ENCODE measurements at places on chromosomes 6 and 20. TPM values are rescaled to one million over a fixed set of nuclear protein-coding genes. Genes with fewer than 3 reads are reported as not detected.

The ADTRP gene
- total RNA-seq = not detected

The HAO1 gene
- total RNA-seq = 0.13 TPM

The ADA gene
- 53.8 TPM for total RNA-seq

The ABHD16B gene
- not detected for total RNA-seq

The CST5 gene
- not detected for total RNA-seq

- no peak for DNase-seq
Measured at GRCh38 chr6:126640356-126640755, 300.4 kb downstream of the CENPW start.

GRCh38 chr6:113318575-113318917 lies 538.6 kb upstream of the MARCKS start:
- no peak for DNase-seq

GRCh38 chr6:37987018-37987417 lies 167.5 kb downstream of the ZFAND3 start:
- DNase-seq = no peak

DNA sequence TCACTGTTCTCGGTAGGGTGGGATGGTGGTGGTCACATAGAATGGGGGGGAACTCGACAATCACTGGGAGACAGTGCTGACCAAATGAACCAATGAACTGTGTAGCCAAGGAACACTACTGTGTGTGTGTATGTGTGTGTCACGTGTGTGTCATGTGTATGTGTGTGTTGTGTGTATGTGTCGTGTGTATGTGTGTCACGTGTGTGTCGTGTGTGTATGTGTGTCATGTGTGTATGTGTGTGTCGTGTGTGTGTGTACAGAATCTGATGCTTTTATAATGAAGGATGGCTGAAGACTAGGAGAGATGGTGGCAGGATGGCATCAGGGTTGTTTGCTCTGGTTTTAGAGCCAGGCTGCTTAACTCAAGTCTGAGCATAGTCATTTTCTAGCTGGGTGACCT lies 99.1 kb upstream of the DUSP22 start:
- no peak for DNase-seq

The C6orf58 gene
- total RNA-seq = not detected

The ACTL10 gene
- not detected for total RNA-seq

- no peak for DNase-seq
Measured at GRCh38 chr20:52684176-52684575, 288.0 kb upstream of the TSHZ2 start.

DNA sequence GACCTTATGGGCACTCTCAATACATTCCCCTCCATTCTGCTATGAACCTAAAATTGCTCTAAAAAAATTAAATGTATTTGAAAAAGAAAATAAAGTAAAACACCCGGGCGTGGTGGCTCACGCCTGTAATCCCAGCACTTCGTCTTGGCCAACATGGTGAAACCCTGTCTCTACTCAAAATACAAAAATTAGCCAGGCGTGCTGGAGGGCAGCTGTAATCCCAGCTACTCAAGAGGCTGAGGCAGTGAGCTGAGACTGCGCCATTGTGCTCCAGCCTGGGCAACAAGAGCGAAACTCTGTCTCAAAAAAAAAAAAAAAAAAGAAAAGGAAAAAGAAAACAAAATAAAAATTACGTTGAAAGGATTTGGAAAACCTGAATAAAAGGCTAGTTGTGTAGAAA lies 60.5 kb downstream of the CD164 start:
- no peak for DNase-seq

The SMLR1 gene
- total RNA-seq = 0.08 TPM

GRCh38 chr6:166929542-166930189 lies 26.7 kb downstream of the RNASET2 start:
- no peak for DNase-seq

The SDCBP2 gene
- 1.8 TPM for total RNA-seq

- DNase-seq = no peak
Measured at GRCh38 chr6:150881911-150882481, 16.5 kb downstream of the MTHFD1L start.

- no peak for DNase-seq
Measured at GRCh38 chr6:53301801-53302537, 46.8 kb downstream of the ELOVL5 start.

GRCh38 chr20:6034134-6034969 lies 19.5 kb downstream of the LRRN4 start:
- no peak for DNase-seq

The RHAG gene
- total RNA-seq = 0.23 TPM

The OPRM1 gene
- total RNA-seq = not detected

DNA sequence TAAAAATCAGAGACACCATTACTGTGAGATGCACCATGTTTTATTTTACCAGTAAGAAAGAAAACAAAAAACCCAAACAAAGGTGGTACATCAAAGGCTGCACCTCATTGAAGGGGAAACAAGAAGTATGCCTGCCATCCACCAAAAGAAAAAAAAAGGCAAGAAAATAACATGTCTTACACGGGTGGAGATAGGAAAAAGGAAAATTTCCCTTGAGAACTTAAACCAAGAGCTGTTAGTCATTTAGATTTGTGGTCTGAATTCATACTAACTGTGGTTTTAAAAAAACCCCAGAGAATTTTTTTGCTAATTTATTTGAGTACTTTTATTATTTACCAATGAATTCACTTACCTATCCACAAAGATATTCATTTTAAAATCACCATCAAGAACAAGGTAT lies 144.0 kb downstream of the LRRC1 start:
- DNase-seq = no peak

- no peak for DNase-seq
Measured at GRCh38 chr6:134936931-134937330, 13.0 kb downstream of the ALDH8A1 start.

The BTNL2 gene
- total RNA-seq = not detected

The RNF114 gene
- 70.0 TPM for total RNA-seq

- no peak for DNase-seq
Measured at GRCh38 chr6:150091476-150091875, 22.6 kb upstream of the ULBP3 start.

DNA sequence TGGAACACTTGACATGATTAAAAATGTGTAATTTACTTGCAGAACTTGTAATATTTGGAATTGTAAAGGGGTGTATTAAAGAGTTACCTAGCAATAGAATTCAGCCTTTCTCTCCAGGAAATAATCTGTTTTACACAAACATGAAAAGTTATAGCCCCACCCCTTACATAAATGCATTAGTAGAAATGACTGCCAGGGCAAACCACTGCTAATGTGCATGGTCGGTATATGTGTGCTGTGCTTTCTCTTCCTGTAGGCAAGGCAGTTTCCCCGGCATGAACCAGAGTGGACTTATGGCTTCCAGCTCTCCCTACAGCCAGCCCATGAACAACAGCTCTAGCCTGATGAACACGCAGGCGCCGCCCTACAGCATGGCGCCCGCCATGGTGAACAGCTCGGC lies 156.5 kb downstream of the TMEM242 start:
- no peak for DNase-seq

The UNC5CL gene
- total RNA-seq = 0.36 TPM

- DNase-seq = no peak
Measured at GRCh38 chr6:34315780-34316179, 67.0 kb upstream of the SMIM29 start.

GRCh38 chr6:7697820-7698623 lies 27.9 kb upstream of the BMP6 start:
- no peak for DNase-seq

- no peak for DNase-seq
Measured at GRCh38 chr6:147046141-147046877, 157.9 kb upstream of the STXBP5 start.

- DNase-seq = no peak
Measured at GRCh38 chr20:16965401-16965800, 217.2 kb downstream of the OTOR start.

GRCh38 chr6:160134779-160135547 lies 13.3 kb downstream of the SLC22A1 start:
- DNase-seq = no peak

- no peak for DNase-seq
Measured at GRCh38 chr6:159169557-159170332, 545 bp downstream of the FNDC1 start.

The MBOAT1 gene
- 15.1 TPM for total RNA-seq

DNA sequence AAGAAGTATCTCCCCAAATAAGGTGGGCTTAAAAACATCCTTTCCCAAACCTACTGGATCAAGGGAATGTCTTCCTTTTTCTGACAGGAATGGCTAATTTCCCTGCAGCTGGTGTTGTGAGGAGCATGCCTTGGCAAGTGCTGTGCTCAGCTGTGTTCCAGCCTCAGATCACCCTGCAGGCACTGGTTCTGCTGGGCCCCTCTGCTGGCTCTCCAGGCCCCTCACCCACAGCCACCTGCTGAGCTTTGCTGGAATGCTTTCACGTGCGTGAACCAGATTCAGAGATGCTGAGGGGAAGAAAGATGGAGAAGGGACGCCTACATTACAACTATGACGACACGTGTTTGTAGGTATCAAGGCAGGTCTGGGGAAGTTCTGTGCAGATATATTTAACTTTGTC lies 71.3 kb upstream of the FOXC1 start:
- DNase-seq = no peak

GRCh38 chr20:50681359-50682064 lies 9.8 kb downstream of the RIPOR3 start:
- DNase-seq = no peak

DNA sequence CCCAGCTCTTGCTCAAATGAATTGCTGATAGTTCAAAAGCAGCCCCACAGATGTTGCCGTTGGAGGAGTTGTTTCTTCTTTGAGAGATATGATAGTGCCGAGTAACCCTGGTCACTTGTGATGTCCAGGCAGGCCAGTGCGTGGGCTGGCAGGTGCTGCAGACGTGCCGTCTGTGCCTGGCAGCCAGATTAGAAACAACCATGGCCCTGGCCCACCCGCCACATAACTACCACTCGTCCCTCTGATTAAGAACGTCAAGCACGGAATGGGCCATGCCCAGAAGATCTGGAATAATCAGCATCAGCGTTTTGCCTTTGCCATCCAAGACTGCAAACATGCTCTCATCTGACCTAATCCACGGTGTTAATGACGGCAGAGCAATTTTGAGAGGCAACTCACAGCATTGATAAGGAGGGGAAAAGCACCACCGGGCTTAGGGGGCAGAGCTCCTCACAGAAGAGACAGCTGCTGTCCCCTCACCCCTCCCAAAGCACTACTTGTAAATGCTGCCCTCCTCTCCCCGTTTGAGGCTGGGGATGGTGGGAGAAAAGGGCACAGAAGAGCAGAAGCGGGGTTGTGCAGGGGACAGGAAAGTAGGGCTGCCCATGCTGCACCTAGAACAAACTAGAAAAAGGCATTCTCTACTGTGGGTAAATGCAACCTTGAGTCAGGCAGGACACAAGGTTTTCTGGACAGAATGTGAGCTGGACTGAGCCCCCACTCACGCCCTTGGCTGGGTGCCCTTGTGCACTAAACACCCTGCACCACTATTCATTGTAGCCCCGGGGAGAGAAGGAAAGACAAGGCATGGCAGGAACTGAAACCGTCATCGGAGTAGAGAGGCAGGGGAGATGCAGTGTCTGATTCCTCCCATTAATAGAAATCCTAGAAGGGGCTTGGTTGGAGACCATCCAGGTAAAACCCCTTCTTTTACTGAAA lies 5.3 kb upstream of the CPNE5 start:
- DNase-seq = no peak

The MCCD1 gene
- not detected for total RNA-seq

GRCh38 chr20:32993496-32994050 lies 10.7 kb downstream of the SUN5 start:
- DNase-seq = no peak

DNA sequence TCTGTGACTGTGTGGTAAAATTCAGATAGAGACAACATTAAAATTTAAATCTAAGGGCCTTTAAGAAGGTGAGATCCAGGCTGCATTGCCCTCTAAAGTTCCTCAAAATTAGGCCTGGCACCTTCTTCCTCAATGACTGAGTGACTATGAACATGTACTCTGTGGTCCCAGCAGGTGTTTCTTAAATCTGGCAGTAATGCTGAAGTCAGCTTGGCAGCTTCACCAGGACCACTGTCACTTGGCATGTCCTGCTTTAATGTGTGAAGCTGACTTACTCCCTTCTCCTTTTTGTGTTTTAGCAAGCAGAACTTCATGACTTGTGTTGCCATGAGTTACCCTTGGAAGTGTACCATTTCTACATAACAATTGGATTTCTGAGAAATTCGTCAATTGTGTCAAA lies 141.7 kb downstream of the NKAIN2 start:
- DNase-seq = no peak

DNA sequence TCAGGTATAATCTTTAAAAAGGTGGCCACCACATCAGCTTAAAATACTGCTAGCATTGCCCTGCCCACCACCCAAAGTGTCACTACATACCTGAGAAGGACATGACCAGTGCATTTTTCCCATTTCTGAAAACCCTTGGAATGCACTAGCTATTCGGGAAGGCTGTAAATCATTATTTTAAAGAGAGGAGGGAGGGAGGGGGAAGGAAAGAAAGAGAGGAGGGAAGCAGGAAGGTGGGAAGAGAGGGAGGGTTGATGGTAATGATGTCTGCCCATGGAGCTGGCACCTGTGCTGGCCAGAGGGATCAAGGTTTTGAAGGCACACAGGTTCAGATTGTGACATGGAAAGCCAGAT lies 32.4 kb downstream of the VAPB start:
- no peak for DNase-seq

The SYCP2 gene
- 39.7 TPM for total RNA-seq

The PPP1R16B gene
- total RNA-seq = 0.92 TPM

DNA sequence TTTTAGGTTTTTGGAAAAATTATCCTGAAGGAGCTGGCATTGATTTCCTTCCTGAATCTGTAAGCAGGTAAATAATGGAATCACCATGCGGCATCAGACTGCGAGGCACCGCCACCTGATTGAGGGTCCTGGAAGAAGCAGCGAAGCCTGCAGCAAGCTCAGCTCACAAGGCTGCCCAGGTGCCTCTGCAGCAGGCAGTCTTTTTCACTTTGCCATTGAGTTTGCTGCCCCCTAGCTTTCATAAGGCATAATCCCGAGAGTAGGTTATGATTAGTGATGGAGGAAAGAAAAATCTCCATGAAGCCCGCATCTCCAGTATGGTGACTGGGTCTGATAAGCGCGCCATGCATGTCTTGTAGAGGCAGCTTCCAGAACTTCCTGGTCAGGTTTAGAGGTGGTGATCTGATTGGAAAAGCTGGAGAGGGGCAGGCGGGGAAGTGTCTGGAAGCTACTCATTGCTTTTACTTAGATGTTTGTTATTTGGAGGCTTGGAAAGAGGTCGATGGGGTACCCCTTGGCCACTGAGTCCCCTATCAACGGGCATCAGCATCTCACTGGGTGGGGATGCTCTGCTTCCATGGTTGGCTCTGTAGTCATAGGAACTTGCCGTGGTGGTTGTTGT lies 26.7 kb downstream of the IYD start:
- no peak for DNase-seq

The SCUBE3 gene
- total RNA-seq = 1.6 TPM
